NCI-H460 (cell line): ENCODE measurements at places on chromosomes 7 and 10. TPM values are rescaled to one million over a fixed set of nuclear protein-coding genes. Genes with fewer than 3 reads are reported as not detected.

The PILRA gene
- 0.40 and 0.57 TPM in 2 replicates for total RNA-seq

The MSMB gene
- total RNA-seq: not detected in 2 replicates

The NPC1L1 gene
- total RNA-seq: 0.09 TPM in 1 of 2 replicates, not detected in the other

The SLC26A5 gene
- not detected in 2 replicates for total RNA-seq

The MRC1 gene
- 0.14 and 0.15 TPM in 2 replicates for total RNA-seq

The NXPH1 gene
- 1.1 and 2.4 TPM in 2 replicates for total RNA-seq

The GATA3 gene
- total RNA-seq: 0.12 and 0.23 TPM in 2 replicates

The ITIH5 gene
- not detected in 2 replicates for total RNA-seq
